GM20000 (cell line): ENCODE measurements at places on chromosomes 1 and 21.

DNA sequence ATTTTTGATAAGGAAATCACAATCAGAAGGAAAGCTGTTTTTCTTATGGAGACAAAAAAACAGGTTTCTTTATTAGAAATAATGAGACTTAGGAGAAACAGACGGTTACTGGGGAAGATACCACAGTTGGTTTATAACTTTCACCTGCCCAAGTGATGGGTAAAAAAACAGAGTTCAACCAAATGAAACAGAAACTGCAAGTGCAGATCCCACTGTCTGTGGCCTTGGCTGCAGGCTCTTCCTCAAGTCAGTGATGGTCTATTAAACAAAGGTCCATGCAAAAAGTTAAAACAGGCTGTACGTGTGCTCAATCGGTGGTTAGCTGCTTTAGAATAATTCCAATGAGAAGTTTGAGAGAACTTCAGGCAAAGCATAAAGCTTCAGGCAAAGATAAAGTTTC is 112.1 kb upstream of the NEGR1 start:
- DNase-seq, result no peak

DNA sequence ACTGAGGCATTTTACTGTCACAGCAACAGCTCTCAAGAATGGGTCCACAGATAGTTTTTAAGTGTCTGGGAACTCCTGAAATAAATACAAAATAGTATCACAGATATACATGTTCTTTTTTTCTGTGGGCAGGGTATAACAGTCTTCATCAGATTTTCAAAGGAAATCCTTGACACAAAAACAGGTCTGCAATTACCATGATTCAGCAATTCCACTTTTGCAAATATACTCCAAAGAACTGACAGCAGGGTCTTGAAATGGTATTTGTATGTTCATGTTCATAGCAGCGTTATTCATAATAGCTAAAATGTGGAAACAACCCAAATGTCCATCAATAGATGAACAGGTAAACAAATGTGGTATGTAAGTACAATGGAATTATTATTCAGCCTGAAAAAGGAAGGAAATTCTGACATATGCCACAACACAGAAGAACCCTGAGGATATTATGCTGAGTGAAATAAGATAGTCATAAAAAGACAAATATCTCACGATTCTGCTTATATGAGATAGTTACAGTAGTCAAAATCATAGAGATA is 85.0 kb downstream of the EPS15 start:
- DNase-seq, result no peak

DNA sequence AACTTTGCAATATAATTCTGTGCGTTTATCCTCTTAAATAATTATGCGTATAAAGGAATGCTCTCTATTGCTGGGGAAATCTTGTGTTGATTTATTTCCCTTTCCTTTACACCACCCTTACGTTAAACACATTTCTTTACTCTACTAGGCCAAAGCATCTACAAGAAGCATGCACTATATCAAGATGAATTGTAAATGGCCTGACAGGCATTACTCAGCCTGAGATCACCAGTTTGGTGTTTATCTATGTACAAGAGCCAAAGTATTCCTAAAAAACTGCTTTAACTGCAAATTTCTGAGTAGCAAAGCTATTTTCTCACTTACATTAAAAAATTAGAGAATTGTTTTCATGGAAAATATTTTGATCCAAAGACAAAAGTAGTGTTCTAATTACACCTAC is 114.8 kb downstream of the TYW3 start:
- DNase-seq, result no peak

- DNase-seq, result no peak
These were observed 6.9 kb upstream of the SRP9 start for GRCh38 chr1:225770561-225771248.
